ENCODE measurements at places on chromosomes 2 and 18.
A peak's percentile ranks its signal among the peaks of the same experiment; 100 is the strongest.

- DNase-seq, result no peak
Observed at GRCh38 chr2:200296118-200296517, 10.4 kb upstream of the SPATS2L start.

DNA sequence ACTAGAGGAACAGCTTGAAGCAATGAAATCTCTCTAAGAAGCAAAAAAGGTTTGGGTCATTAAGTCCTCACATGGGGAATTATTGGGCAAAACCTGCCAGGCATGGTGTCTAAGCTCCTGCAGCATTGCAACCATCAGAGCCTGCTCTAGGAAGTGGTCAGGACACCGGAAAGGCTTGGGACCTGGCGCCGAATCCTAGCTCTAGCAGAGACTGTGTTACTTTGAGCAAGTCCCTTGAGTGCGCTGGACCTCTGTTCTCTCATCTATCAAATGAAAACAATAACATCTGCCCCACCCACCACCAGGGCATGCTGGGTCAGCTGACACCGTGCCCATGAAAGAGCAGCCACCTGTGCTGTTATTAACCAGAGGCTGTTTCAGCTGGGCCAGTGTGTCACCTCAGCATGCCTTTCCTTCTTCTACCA lies 6.3 kb downstream of the TMEM127 start:
- DNase-seq, result no peak

DNA sequence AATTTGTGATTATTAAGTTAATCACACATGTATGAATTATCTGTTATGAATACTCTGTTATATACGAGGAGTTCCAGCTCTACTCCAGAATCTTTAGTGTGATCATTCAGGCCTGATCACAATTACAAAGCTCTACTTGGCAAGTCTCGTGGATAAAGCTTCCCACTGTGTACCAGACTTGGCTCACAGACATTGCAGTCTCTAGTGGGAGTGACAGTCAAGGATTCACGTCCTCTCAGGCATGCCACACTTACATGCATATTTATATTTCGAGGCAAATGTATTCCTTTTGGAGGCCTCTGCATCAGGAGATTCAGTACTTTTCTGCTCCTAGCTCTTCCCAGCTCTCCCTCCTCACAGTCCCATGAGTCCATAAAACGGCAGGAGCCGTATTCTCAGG lies 403.4 kb upstream of the CDH7 start:
- no peak for DNase-seq

DNA sequence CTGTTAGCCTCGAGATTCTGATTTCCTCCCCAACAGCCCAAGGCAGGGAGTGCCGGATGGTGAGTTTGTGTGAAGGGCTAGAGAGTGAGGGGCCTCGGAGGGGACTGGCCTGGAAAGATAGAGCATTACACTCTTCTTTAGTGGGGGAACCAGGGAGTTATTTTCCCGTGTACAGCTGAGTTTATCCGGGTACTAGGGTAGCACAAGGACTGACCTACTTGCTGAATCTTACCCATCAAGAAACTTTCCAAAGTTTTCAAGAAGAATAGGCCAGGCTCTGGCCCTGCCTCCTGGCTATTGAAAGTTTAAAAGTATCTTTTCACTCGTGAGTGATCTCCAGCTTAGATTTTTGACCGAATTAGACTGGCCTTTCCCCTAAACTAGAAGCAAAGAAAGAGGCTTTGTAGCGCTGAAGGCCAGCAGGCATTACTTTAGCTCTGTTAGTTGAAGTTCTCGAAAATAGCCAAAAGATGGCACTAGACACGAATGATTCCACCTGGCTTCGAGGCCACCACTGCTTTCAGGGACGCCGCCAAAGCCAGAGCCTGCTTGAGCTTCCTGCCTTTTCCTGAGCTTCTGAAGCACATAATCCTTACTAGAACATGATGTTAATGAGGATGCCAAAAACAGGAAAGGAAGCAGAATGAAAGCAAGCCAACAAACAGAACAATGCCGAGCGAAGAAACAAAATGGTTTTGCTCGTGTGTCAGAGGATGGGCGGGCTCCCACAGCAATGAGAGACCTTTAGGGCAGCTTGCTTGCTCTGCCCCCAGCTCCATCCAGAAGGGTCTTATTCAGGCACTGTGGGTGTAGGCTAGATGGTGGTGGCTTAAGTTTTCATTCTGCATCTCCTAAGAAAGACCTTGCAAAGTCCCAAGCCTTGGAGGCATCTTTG lies 55.8 kb downstream of the TSN start:
- peak; percentile 35 for DNase-seq

GRCh38 chr2:186624276-186624675 lies 34.4 kb downstream of the ITGAV start:
- no peak for DNase-seq

GRCh38 chr2:223976635-223977226 lies 19.5 kb downstream of the MRPL44 start:
- no peak for DNase-seq

GRCh38 chr2:10221976-10222870 lies 80.5 kb upstream of the HPCAL1 start:
- DNase-seq, result no peak

- DNase-seq, result no peak
Observed at GRCh38 chr2:217807025-217807424, 195.8 kb downstream of the TNS1 start.

GRCh38 chr2:146950911-146951310 lies 893.9 kb upstream of the ACVR2A start:
- DNase-seq, result no peak

DNA sequence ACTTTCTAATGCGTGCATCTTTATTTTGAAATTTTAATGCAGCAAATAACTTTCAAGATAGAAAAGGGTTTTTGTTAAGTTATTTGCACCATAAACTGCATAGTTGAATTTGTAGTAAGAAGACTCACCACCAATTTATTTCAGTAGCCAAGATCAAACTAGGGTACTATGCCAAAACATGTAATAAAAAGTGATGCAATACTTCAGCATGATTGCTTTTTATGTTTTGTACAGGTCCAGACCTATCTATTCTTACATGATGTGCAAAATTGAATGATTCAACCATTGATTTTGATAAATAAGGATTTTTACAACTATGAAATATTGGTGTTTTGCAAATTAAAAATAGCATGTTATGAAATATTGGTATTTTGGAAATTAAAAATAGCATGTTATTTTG lies 26.7 kb downstream of the AGPS start:
- no peak for DNase-seq

DNA sequence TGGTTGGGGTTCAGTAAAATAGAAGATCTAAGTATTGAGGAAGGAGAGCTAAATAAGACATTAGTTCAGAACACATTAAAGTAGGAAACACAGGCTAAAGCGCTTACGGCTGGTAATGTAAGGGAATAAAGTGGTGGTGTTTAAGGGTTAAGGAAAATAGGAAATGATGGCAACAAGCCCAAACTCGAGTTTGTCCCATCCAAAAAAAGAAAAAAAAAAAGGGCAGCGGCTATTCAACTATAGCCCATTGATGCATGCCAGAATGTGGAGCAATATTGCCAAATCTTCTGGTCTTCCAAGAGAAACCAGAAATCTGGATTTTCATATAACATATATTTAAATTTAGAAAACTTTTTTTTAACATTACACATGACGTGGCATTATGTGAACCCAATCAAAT lies 161.0 kb downstream of the ARHGAP15 start:
- DNase-seq, result no peak

- no peak for DNase-seq
Observed at GRCh38 chr2:48114256-48114655, 208.0 kb upstream of the FBXO11 start.

DNA sequence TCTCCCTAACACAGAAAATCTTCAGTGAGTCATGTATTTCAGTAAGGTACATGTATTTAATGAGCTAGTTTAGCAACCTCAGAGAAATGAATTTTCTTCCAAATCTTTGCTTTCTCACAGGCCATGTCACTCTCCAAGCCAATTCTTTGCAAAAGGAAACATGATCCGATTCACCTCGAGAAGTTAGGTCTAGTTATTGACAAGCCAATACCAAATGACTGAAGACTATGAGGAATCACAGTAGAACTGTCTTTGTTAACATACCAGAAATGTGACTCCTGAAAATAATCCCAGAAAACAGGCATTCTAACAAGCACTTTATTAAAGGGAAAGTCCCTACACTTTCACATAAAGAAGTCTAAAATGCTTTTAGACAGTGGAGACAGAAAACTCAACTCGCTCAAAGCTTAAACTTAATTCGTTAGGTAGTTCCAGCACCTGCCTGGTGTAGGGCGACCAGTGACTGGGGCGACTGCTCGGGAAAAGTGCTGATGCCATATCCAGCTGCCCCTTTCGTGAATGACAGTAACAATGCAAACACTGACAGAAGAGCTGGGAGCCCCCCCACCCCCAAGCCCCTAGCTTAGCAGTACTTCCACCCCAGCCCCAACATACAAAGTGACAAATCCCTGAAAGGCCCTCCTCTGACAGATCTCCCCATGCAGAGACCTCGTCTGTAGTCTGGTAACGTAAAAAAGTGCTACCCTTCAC lies 1.8 kb downstream of the MEMO1 start:
- no peak for DNase-seq

DNA sequence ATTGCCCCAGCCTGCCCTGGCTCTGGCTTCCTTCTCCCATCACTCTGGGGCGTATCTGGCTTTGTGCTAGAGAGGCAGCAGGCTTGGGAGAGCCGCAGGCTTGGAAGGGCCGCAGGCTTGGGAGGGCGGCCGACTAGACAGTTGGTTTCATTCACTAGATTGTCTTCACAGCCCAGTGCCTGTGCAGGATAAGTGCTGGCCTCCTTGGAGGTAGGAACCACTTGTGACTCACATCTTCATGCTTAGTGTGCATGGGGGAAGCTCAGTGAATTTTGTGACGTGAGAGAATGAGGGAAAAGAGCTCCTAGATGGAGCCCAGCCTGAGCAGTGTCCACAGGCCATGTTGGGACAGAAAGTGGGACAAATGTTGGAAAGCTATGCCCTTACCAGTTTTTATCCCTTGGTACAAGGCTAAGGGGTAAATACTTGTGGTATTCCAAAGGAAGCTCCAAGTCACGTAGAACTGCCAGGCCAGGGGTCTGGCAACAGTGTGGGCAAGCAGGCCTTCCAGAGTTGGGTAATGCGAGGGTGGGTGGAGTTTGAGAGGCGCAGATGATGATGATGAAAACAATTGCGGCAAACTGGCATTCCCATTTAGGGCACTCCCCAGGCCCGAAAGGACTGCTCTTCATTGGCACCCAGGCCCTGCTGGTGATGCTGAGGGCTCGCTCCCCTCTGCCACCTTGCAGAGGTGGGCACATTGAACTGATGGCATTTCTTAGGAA lies 100.1 kb downstream of the DDX1 start:
- DNase-seq, result no peak

DNA sequence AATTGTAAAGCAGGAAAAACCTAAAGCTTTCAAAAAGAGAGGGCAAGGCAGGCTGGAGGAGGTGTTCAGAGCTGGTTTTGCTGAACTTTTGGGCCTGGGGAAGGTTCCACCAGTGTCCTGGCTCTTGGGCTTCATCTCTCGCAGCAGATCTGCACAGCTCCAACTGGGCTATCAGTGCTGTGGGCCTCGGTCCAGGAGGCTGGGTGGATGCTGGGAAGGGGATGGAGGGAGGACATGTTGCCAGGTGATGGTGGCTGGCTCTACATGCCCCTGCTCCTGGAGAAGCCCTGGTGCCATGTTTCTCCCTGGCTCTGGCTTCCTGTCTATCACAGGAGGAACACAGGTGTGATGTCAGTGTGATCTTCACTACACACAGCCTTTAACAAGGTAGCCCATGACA lies 187.1 kb downstream of the SH3RF3 start:
- DNase-seq, result no peak

GRCh38 chr18:56831988-56832387 lies 180.8 kb downstream of the WDR7 start:
- no peak for DNase-seq

DNA sequence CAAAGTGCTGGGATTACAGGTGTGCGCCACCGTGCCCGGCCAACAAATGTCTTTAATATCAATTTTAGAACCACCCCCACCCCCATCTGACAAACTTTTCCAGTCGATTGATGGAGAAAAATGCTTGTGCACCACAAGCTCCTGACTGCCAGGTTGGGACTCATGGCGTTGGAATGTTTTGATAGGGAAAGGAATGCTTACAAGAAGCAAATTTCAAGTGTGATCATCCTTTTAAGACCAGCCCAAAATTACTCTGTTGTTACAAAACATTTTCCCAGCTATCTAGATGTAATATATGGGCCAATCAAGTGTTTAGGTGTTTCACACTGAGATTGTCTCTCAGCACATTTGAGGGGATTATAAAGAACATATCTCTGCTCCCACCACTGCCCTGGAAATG lies 45.2 kb downstream of the UBXN4 start:
- DNase-seq, result no peak

- DNase-seq, result no peak
Observed at GRCh38 chr18:61335684-61336555, 2.7 kb downstream of the CDH20 start.

DNA sequence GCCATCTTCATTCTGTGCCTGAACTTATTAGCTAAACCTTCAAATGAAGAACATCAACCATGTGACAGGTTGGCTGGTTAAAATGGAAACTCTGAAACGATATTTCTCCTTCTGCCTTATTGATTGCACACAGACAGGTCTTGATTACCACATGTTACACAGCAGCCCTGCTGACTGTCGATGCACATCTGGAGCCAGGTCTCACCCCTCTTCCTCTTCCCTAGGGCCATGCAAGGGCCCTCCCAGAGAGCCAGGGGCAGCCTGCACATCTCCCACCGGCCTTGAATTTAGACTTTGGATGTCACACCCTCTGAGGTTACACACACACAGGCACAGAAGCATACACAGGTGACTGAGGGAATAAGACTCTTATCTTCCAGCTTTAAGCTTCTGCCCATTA lies 45.1 kb downstream of the TMEM178A start:
- no peak for DNase-seq

- DNase-seq, result no peak
Observed at GRCh38 chr2:153101187-153101586, 377.4 kb downstream of the RPRM start.

DNA sequence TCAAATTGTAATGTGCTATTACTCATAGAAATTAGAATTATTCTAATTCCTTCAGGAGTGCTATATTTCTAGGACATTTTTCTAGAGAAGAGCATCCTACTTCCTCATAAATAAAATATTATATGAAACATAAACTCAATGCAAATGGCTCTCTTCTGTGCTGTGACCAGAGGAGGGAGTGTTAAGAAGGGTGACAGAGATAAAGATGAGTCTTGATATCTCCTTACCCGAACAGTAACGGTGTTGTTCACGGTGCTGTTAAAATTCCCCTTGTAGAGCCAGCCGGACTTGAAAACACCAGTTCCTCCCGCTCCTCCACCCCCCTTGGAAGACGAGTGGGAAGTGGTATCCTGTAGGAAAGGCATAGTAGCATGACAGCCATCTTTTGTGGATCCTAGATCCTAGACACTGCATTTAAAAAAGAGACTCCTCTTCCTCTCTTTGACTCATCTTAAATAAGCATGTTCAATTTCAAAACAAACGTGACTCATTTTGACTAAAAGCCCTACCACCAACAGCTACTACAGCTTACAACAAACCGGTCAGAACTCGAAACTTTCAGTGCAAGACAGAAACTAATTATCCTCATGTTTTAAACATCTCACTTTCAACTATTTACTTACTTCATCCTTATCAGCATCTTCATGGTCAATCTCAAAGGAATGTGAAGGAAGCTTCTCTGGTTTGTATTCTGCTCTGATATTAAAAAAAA lies 156.3 kb downstream of the DOCK10 start:
- no peak for DNase-seq

- DNase-seq, result no peak
Observed at GRCh38 chr18:56487801-56488200, 150.6 kb downstream of the TXNL1 start.

- no peak for DNase-seq
Observed at GRCh38 chr2:23681356-23682140, 245.4 kb downstream of the ATAD2B start.

- no peak for DNase-seq
Observed at GRCh38 chr2:28588292-28588670, 92.4 kb downstream of the PLB1 start.

GRCh38 chr2:172464400-172465129 lies 37.2 kb downstream of the ITGA6 start:
- DNase-seq, result no peak
